ENCODE measurements at places on chromosomes 1 and 21.

DNA sequence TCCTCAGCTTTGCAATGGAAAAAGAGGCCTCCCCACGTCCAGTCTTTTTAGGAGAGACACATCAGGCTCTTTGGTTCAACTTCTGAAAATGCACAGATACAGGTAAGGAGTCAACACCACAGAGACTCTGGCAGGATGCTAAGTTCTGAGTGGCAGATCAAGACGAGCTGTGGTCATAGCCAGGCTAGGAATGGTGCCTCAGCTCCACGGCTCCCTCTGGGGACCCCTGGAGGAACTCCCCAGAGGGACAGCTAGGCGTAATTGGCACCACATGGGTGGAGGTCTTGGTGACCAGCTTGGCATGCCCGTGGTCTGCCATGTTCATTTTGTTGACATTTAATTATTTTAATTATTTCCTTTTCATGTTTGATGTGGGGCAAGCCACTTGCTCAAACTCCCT, 206.1 kb downstream of the KAZN start:
- no peak for DNase-seq

- DNase-seq: no peak
Measured at GRCh38 chr1:206939131-206939530, 7.1 kb downstream of the PIGR start.

GRCh38 chr1:170073893-170074249, 624 bp downstream of the KIFAP3 start:
- no peak for DNase-seq

- no peak for DNase-seq
Measured at GRCh38 chr1:91718877-91719276, 167.1 kb downstream of the TGFBR3 start.

DNA sequence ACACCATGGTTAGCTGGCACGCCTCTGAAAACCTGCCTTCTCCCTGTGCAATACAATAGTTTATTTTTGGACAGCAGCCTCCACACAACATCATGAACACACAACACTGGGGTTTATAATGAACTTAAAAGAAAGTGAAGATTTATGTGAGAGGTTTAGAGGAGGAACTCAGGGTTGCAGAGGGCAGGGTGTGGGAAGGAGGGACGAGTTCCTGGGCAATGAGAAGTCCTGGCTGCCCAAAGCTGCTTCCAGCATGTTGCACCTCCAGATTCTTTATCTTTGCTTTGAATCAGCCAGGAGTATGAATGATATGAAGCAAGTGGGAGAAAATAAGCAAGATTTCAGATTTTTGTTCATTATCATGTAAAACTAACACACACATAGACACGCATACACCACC, 11.3 kb upstream of the LRRC8D start:
- DNase-seq: no peak

DNA sequence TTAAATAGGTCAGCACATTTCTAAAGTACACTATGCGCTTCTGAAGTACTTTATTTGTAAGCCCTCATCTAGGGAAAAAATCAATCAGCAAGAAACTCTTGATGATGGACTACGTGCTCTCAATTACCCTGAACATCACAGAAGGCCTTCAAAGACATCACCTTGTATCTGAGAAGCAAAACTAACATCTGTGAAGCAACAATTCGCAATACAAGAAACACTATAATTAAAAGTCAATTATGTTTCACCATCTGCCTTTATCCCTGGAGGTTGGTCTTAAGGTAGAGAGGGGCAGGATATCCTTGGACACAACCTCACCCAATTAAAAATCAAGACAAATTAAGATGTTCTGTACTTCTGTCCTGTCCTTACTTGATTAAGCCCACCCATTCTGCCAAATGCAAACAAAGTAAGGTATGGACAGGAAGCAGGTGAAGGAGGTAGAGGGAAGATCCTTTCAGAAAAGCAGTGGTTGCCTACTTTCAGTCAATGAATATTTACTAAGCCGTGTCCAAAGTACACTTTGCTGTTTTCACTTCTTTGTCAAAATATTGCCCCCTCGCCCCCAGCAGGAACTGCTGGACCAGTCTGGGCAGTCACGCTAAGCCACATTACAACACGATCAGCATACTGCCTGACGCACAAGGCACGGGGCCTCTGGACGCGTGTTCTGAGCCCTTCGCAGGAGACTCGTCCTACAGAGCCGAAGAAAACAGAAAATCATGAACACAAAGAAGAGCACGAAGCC, 887 bp downstream of the SLC19A2 start:
- peak; percentile 33 for DNase-seq

GRCh38 chr1:220921971-220922635, 42.9 kb downstream of the HLX start:
- DNase-seq: no peak
